HCT116 (cell line): ENCODE measurements at places on chromosomes 12 and 14. TPM values are rescaled to one million over a fixed set of nuclear protein-coding genes. Genes with fewer than 3 reads are reported as not detected.

DNA sequence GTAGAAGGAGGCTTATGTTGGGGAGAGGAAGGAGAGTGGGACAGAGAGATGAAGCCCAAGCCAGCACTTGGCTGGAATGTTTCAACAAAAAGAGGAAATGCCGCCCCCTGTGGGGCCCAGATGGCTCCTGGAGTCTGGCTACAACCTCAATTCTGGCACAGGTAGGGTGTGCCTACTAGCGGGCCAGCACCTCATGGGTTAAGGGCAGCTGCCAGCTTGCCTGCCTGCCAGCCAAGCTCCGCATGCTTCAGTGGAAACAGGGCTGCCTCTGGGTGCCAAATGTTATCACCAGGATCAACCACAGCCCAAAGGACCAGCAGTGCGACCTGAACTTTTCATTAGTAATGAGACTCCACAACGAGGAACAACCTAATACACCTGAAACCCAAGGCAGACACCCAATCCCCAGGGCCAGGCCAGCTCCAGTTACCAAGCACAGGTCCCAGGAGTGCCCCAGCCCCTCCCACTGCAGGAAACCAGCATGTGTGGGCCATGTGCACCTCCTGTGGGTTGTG is 11.3 kb downstream of the RAB15 start:
- DNase-seq = no peak

Gene CCDC175
- not detected for total RNA-seq

Gene RERG
- not detected for total RNA-seq

Gene CATSPERB
- total RNA-seq = 0.74 TPM

DNA sequence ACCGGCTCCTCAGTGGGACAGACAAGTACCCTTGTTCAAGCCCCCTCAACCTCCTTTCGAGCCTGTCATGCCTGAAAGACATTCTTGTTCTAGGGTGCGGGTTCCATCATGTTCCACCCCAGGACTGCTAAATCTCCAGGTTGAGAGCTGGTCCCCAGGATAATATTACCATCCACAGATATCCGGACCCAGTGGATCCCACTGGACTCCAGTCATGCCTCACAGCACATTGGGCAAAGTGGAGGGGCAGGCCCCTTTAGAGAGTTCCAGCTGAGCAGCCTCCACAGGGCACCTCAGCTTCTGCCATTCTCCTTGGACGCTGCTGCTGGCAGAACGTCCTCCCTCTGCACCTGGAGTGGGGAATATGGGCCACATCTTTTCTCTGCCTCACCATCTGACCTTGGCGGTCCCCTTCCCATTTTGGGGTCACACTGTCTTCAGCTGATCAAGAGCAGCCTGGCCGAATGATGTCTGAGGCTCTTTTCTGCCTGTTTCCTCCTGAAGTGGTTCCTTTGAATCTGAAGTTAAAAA is 137.4 kb downstream of the BCL11B start:
- no peak for DNase-seq

DNA sequence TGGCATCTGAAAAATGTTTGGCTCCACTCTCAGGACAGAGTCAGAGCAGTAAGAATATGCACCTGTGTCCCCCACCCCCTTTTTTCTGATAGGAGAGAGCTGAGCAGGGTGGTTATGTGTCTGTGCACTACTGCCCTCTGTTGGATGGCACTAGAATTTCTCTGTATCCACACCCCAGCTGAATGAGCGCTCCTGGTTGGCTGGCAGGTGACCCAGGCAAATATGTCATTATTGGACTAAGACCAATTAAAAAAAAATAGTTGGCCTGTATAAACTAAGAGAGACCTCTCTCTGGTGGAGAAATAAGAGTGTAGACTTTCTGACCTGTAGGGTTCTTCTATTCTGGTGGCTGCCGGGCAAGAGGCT is 107.0 kb downstream of the PTCSC3 start:
- DNase-seq = peak; percentile 62

- no peak for DNase-seq
Measured at GRCh38 chr12:118650586-118650960, 274.2 kb downstream of the SUDS3 start.

DNA sequence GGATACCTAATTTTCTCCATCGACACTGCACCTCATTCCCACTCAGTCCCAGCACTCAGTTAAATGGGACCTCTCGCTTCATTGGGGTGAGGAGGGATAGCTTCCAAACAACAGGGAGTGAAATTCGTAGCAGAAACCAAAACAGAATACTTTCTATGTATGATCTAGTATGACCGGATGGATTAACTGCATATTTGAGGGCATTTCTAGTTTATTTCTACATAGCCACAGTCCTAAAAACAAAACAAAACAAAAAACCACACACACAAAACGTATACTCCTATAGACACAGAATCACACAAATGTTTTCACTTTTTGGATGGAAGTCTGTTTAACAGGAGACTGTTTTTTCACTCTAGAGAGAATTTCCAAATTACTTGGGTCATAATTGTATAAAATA is 307.5 kb upstream of the FKBP4 start:
- no peak for DNase-seq

- DNase-seq = no peak
Measured at GRCh38 chr14:99041820-99042174, 230.2 kb downstream of the BCL11B start.

DNA sequence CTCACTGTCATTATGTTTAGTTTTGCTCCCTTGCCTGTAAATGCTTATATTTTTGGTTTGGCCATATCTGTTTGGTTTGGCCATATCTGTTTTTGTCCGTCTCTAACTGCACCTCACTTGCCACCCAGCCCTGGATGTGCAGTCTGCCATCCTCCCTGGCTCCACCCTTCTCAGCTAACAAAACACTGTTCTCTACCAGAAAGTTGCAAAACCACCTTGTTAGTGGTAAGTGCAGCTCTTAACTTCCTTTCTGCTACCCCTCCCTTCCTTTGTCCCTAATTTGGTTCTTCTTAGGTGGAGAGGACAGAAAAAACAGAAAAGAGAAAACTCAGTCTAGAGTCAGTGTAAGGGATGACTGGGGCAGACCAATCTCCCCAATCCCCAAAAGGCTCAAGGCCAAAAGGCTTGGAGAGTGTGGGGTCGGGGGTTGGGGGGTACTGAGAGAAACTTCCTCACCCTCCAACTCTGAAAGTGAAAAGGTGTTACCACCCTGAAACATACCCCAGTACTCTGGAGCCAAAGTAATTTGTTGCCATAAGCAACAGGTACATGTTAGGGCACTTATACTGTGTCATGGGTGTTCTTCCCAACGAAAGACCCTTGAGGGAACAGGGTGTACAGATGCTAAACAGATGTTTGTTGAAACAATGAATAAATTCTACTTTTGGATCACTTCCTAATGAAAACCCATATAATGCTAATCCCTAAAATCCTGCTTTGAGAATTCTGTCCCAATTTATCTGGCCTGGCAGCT is 5.0 kb downstream of the BIN2 start:
- no peak for DNase-seq

GRCh38 chr14:54652188-54652587 is 85.3 kb downstream of the SAMD4A start:
- peak; percentile 86 for DNase-seq

DNA sequence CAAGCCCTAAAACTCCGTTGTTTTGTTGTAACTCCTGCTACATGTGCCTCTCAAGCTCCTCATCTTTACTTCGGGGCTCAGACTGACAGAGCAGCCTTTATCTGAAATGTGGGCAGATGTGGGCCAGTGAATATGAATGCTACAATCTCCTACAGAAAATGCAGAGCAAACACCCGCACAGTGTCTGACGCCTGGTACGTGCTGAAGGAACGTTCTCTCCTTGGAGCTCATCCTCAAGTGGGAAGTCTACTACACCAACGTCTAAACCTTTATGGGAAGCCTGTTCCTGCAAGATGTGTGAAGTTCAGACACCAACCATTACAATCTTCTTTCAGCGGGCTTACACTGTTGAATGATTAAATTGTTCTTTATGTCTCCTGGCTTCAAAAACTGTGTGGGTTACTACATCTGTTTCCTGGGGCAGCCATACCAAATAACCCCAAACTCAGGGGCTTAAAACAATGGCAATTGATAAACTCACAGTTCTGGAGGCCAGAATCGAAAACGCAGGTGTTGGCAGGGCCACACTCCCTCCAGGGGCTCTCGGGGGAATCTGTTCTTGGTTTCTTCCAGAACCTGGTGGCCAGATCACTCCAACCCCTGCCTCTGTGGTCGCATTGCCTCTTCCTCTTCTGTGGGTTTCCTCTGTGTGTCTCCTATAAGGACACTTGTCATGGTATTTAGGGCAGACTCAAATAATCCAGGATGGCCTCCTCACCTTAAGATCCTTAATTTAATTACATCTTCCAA is 179.7 kb upstream of the PLXNC1 start:
- DNase-seq = no peak

- no peak for DNase-seq
Measured at GRCh38 chr12:120019938-120020337, 30.9 kb downstream of the BICDL1 start.

Gene HOXC11
- 0.22 TPM for total RNA-seq

DNA sequence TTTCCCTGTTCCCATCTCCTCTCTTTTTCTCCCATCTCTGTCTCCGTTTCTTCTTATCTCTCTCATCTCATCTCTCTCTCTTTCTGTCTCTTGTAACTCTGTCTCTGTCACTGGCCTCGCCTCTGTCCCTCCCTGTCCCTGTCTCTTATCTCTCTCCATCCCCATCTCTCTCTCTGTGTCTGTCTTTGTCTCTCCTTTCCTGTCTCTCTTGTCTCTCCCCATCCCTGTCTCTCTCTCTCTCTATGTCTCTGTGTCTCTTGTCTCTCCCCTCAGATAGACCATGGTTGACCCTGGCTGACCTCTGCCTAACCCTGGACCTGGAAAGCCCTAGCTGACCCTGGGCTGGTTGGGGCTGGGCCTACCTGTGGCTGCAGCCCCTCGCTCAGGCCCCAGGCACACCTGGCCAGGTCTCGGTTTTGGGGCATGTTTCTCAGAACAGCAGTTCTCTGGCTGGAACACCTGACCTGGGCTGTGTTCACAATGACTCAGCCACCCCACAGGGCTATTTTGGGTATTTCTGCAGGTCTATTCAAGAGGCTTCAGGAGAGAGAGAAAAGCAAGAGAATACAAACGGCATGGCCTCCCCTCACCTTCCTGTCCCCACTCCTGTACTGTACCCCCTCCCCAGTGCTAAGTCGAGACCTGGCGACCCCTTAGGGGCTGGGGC is 174.4 kb downstream of the TMEM121 start:
- no peak for DNase-seq

Gene ANKRD33
- total RNA-seq = not detected

GRCh38 chr14:60649875-60650372 is 647 bp upstream of the SIX1 start:
- no peak for DNase-seq

GRCh38 chr12:52323001-52323400 is 1.8 kb upstream of the KRT83 start:
- DNase-seq = no peak

Gene TMEM263
- 31.3 TPM for total RNA-seq

GRCh38 chr12:108304633-108305032 is 34.5 kb downstream of the CMKLR1 start:
- DNase-seq = no peak

- DNase-seq = no peak
Measured at GRCh38 chr12:121781998-121782979, 11.2 kb downstream of the RHOF start.

Gene RILPL2
- total RNA-seq = 2.3 TPM

GRCh38 chr14:63745858-63746425 is 18.1 kb upstream of the SGPP1 start:
- DNase-seq = no peak

DNA sequence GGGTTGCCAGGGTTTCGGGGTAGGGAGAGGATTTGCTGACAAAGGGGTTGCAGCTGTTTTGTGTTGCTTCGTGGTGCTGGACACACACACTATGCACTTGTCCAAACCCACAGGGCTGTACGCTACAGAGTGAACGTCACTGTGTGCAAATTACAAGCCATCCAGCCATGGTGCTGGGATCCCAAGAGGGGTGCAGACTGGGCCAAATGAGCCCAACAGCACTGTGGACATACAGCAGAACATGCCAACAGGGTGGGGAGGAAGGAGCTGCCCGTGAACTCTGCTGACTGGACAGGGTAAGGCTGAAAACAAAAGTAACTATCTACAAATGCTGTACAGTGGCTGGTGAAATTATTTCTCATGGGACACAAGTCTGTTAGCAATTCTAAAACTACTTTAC is 25.2 kb downstream of the POLE start:
- DNase-seq = no peak

GRCh38 chr12:32901553-32901952 is 5.0 kb upstream of the PKP2 start:
- DNase-seq = no peak

- no peak for DNase-seq
Measured at GRCh38 chr12:116183741-116184141, 93.8 kb downstream of the MED13L start.

GRCh38 chr14:78254911-78255461 is 84.8 kb downstream of the NRXN3 start:
- DNase-seq = no peak

DNA sequence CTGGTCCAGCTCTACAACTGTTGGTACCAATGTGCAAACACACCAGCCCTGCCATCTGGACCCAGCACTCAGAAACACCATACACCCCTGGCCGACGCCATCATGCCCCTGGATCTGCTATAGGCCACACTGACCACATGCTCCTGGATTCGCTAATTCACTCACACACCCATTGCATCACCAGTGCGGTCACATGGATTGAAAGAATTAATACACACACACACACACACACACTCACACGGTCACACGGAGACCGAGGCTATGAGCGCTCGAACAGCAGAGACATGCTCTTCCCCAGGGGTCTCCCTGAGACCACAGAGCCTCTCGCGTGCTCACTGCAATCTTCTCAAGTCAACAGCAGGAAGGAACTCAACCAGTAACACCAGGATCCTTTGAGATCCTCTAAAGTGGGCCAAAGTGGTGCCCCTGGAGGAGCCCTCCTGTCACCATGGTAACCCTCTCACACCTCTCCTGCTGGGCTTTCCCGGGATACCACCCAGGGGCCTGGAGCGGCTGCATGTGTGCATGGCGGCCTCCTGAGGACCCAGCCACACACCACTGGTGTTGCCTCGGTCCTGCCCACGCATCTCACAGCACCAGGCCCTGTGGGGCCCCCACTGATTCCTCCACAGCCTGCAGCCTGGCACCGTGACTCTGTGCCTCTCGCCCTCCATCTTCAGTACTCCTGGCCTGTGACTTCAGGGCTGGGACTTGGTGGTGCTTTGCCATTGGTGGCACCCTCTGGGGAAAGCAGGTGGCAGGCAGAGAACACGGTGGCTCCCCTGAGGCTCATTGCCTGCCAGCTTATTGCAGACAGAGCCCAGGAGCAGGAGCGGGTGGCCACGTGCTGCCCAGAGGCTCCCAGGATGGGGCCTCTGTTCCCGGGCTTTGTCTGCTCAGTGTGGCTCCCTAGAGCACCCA is 15.1 kb downstream of the LRTM2 start:
- DNase-seq = no peak

Gene FAM222A
- 3.7 TPM for total RNA-seq

- DNase-seq = no peak
Measured at GRCh38 chr12:132622437-132623071, 4.0 kb downstream of the P2RX2 start.

GRCh38 chr14:92951912-92952471 is 29.0 kb downstream of the CHGA start:
- peak; percentile 27 for DNase-seq

DNA sequence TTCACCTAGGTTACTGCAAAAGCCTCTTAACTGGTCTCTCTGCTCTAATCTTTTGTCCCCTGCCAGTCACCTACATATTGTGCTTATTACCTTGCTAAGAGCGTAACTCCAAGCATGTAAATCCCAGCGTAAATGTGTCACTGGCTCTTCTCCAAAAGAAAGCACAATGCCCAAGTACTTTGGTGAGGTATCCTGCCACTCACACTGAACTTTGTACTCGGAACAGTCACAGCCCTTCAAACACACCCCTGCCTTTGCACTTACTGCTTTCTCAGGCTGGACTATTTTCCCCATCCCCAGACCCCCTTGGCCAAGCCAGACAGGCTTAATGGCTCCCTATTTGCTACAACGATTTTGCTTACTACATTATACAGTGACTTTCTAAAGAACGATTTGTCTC is 31.7 kb downstream of the GALNT4 start:
- DNase-seq = no peak
